ENCODE measurements at places on chromosomes 7 and 10.

- no peak for DNase-seq
These were observed 974.4 kb downstream of the NXPH1 start for GRCh38 chr7:9407816-9408215.

DNA sequence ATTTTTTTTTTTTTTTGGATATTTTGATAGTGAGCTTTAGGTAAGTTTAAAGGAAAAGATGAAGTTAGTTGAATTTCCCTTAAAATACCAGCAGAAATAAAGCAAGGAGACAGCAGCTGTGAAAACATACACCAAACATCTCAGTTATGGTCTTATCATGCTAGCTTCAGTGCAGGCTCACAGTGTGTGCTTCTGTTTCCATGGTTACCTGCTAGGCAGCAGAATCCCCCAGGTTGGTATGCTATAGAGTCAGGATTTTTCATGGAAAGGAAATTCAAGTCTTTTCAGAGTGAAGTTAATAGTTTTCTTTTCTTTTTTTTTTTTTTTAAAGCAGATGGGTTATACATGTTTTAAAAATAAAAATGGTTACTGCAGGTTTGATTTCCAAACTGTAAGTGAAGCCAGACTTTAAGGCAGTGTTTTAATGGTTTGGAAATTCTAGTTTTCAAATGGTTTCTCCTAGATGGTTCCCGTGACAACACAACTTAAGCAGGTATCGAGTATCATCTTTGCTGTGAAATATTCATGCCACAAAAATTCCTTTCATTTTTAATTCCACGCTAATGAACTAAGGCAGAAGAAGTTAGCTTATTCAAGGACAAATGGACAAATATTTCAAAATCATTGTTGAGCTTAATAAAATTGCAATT lies 230.9 kb downstream of the BICC1 start:
- DNase-seq, result no peak

DNA sequence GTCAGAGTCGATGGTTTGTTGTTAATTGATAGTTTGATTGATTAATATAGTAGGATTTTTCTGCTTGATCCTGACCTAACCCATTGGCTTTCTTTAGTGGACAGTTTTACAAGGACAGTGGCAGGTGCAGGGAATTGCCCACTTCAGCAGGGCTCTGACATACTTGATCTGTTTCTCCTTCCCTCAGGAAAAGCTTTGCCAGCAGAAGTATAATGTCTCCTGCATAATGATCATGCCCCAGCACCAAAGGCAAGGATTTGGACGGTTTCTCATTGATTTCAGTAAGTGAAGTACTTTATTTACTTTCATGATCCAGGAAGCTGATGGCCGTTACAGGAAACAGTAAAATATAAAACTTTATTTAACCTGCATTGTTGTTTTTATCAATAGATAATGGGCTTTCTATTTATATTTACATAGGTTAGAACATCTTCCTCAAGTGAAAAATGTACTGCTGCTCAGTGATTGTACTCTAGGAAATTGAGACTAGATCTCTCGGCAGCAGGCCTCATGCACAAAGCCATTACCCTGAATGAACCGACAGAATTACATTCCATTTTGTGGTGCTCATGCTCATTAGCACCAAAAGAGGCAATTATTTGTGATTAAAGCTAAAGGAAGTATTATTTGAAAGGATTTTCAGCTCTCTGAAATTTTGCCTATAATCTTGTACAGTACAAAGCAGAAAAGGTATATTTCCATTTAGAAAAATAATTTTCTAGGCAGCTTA lies 122.5 kb upstream of the SAMD8 start:
- no peak for DNase-seq

- no peak for DNase-seq
These were observed 340.9 kb downstream of the LRMDA start for GRCh38 chr10:75772153-75772887.

DNA sequence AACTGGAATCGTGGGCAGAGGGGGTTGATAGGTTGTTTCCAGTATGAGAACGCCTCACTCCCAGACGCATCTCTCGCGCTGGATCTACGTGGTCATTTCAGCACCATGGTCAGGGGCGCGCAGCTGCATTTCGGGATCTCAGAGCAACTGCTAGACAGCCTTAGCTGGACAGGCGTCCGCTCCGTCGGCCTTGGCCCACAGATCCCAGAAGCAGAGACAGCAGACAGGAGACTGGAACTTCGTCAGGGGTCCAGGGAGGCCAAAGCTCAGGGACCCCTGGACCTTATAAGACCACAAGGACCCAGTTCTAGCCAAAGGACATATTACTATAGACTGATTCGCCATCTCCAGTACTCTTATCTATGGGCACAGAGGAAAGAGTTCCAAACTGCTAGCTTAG lies 5.3 kb downstream of the NEUROG3 start:
- DNase-seq, result no peak
